ENCODE measurements at places on chromosomes 13 and 19. TPM values are rescaled to one million over a fixed set of nuclear protein-coding genes. Genes with fewer than 3 reads are reported as not detected.

DNA sequence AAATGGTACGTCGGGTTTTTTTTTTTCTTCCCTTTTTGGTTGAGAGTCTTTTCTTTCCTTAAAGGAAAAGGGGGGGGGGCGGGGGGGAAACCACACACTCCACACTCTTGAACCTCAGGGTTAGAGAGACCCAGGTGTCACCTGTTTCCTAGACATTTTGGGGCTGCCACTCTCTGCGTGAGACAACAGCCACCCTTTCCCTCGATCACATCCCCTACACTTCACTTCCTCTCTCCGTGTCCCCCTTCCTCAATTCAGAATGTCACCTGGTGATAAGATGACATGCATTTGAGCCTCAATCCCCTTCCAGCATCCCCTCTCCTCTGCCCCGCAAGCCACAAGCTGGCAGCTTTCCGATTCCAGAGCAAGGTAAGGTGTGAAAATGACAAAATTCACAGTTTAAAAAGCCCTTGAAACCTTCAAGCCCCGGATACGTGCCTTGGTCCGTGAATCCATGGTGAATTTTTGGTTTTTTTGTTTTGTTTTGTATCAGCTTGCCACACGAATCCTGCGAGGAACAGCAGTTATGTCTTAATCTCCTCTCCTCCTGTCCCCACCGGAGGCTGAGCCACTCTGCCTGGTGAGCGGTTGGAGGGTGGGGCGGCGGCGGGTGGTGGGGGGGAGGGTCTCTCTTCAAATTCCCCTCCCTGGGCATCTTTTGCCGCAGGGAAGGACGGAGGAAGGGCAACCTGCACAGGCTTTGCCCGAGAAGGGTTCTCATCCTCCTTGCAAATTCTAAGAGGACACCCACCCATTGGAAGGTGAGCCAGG lies 4.2 kb downstream of the PTPRS start:
- no peak overlapping the region for H3K27ac ChIP-seq
- no peaks in the 10 kb centered on the region for H3K27me3 ChIP-seq
- no peak overlapping the region for H3K4me3 ChIP-seq
- H3K4me1 ChIP-seq = peaks cover 22% of the 10 kb centered on the region

GRCh38 chr13:74773248-74773647 lies 639.0 kb upstream of the KLF12 start:
- H3K4me1 ChIP-seq = no peaks in the 10 kb centered on the region
- H3K4me3 ChIP-seq = no peak overlapping the region
- no peak for DNase-seq

SLC10A2 gene
- not detected for total RNA-seq

TEX101 gene
- total RNA-seq = not detected

Data from right atrium auricular region (tissue), 2 donors.